NCI-H510A treated with DMSO at 0.1 percent for 48 hours (cell line): ENCODE measurements at places on chromosomes 12 and 14.

DNA sequence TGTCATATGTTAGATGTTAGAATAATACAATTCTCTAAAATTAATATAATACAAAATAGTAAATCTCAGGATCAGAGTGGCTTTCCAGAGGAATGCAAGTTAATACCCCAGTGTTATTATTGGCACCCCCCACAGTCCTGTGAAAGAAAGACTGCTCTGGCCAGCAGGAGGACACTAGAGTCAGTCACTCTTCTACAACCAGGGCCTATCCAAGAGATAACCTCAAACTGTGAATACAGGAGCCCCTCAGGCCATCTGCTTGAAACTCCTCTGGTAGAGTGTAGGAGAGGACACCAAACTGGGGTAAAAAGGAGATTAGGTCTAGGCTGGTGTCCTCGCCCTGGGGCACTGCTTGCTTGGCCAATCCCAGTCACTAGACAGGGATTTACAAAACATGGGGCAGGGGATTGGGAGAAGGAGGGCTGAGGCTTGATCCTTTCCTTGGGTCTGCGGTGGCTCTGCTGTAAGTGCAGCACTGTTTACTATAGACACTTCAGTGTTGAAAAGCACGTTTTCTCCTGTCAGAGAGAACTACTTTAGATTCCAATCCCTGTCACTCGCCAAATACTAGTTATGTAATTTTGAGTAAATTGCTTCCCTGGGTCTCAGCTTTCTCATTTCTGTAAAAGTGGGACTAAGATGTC lies 44.5 kb upstream of the PTPRR start:
- peak; percentile 25 for DNase-seq

- DNase-seq, result no peak
Observed at GRCh38 chr12:9211687-9212086, 3.5 kb upstream of the PZP start.

DNA sequence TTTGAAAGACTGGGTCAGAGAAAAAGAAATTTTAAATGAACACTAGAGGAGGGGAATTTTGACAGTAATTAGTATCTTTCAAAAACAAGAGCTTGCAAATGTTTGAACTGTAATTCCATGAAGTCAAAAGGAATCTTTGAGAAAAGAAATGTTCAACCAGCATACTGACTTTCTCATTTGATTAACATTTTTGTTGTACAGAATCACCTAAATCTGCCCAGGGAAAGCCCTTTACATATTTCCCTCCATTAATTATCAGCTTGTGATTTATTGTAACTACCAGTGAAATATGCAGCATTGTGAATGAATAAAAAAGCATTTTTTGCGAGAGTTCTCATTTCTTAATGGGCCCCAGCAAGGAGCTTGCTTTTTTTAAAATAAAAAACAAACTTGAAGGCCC lies 61.2 kb upstream of the CCDC91 start:
- no peak for DNase-seq

DNA sequence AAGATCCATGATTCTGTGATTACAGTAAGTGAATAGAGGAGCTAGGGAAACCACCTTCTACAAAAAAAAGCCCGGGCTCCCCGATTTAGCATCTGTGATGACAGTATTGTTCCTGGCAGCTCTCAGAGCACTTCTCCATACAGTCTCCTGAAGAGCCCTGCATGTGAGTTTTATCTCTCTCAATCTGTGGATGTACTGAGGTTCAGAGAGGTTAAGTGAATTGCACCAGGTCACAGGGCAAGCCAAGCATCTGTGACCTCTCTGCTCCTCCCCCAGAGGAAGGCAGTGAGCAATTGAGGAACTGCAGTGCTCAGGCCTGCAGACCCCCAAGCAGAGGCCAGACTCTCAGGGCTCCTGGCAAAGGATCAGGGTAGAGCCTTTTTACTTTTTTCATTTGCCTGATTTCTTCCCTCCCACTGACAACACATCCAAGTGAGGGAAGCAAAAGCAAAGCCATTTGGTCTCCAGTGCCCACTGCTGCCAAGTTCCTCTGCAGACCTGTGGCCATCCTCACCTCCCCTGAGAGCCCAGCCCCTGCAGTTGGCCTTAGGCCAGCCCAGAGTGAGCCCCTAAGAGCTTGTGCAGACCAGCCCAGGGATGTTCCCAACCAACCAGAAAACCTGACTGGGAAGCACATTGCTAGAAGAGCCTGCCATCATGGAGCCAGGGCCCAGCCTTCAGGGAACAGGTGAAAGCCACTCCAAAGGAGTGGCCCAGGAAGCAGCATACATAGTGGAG lies 47.6 kb upstream of the PNMA1 start:
- DNase-seq, result peak; percentile 66

DNA sequence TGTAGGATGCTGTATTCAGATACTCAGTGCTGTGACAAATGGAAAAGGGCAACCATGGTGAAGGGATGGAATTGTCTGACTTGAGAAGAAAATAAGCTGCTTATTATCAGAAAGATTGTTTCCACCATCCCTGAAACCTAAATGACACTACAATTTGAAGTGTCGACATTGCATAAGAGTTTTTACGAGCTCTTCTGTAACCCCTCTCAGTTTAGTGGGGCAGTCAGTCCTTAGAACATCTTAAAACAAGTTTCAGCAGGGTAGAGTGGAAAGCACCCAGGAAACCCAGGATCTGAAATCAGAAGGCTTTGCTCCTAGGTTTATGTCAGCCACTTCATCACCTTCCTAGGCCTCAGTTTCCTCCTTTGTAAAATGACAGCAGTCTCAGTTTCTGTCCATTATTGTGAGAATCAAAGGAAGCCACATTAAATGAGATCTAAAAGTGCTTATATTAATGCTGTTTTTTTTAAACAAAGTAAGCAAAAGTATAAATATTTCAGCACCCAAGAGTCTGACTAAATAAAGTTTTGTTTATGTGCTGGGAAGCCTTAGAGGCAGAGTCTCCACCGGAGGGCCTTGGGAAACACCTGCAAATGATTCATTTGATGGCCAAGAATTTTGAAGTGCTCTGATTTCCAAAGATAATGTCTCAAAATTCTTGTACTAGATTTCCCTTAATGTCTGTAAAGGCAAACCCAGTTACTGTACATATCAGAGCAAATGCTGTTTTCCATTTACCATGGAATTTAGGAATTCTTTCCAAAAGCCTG lies 1.8 kb downstream of the IFT43 start:
- DNase-seq, result no peak

GRCh38 chr12:128864516-128865186 lies 11.4 kb downstream of the GLT1D1 start:
- DNase-seq, result no peak

GRCh38 chr12:58919231-58920101 lies 838 bp downstream of the LRIG3 start:
- peak; percentile 79 for DNase-seq

DNA sequence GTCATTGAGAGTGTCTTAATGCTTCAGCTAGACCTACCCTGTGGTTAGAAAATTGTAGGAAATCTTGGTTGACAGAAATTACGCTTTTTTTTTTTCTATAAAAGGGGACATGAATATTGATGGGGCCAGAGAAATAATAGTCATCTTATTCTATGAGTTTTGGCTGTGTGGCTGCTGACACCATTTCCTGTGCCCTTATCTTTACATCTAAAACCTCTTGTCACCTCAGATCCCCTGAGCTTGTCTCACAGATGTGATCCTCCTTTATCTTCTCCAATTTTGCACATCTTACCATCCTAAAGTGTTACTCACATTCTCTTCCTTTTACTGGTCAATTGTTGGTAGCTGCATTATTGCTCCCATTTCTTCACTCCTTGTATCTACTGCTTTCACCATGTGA lies 36.1 kb downstream of the ASCL1 start:
- no peak for DNase-seq

- DNase-seq, result peak; percentile 45
Observed at GRCh38 chr14:95770777-95771176, 56.9 kb upstream of the TCL1A start.

GRCh38 chr12:1808798-1809480 lies 11.4 kb upstream of the LRTM2 start:
- DNase-seq, result no peak

DNA sequence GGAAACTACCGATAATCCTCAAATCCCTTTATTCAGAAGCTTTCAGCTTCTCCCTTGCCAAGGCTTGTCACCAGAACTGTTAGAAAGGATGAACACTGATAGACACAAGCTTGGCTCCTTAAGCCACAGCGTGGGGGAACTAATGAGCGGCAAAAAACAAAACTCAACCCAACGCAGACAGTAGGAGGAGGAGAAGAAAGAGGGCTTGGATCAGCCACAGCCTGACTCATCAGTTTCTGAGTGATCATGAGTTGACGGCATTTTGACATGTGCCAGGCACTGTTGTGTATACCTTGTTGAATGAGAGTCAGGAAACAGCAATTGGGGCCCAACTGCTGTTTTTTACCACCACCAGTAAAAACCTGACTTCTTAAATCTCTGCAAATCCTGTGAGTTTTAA lies 23.7 kb downstream of the PLXNC1 start:
- DNase-seq, result no peak

GRCh38 chr12:108722992-108723766 lies 8.1 kb downstream of the CORO1C start:
- no peak for DNase-seq
